ENCODE measurements at places on chromosomes 6 and 20.

DNA sequence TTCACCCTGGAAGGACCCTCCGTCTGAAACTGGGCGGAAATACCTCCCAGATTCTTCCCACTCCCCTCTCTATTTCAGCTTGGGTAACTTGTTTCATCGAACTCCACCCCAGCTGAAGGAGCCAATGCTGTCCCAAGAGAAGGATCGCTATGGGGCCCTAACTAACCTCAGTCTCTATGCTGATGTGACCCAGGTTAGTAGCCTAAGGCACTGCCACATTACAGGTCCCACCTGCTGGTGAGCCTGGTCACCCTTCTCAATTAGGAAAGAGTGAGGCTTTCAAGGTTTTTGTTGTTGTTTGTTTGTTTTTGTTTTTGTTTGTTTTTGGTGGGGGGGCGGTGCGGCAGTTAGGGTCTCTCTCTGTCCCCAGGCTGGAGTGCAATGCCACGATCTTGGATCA, 168.4 kb downstream of the OR2B2 start:
- DNase-seq, result no peak

GRCh38 chr6:14744212-14744556, 501.7 kb upstream of the JARID2 start:
- DNase-seq, result no peak

DNA sequence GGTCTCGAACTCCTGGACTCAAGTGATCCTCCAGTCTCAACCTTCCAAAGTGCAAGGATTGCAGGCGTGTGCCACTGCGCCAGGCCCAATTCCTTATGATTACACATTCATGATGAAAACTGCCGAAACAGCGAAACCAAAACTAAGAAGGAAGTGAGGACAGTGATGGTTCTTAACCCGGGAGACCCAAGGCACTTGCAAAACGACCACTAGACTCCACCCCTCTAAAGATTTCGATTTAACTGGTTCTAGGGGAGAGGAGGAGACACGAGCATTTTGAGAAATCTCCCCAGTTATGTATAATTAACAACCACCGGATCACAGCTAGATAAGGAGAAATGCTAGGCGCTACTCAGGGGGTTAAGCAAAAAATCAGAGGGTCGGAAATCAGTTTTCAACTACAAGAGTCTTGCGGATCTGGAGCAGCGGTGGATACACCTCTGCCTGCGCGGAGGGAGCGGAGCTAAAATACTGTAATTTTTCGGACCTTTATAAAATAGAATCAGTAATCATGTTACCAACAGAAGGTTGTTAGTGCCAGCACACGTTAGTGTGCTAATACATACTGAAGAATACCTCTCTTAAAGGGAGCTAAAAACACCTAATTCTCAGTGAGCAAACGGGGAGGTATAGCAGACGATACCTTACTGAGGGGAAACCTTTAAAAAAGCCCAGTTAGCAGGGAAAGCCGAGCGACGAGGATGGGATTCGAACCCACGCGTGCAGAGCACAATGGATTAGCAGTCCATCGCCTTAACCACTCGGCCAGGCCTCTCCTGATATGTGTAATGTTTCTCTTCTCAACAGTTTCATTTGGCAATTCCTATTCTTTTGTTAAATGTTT, 60.0 kb upstream of the BTN3A2 start:
- peak; percentile 68 for DNase-seq

GRCh38 chr6:69570106-69570505, 226.7 kb downstream of the LMBRD1 start:
- no peak for DNase-seq

GRCh38 chr6:170159022-170159965, 131.6 kb downstream of the DLL1 start:
- no peak for DNase-seq

DNA sequence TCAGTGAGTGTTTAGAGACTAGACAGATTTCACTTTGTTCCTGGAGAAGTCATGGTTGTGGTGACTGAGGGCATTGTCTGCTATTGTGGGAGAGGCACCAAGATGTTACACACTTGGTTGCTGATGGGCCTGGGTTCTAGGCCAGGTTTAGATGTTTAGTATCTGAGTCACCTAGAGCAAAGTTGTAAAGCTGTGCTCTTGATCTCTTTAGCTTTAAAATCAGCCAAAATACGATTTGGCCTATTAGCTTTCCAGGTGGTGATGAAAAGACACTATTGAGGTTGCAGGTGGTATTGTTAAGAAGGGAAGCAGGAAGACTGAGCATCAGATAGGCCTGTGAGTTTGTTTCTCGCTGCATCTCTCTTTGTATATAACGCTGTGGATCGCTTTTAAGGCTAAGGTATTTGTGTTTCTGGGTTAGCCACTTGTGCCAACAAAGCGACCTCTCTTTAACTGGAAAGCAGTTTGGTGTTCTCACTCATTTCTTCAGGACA, 48.6 kb downstream of the FOXO3 start:
- no peak for DNase-seq

- DNase-seq, result no peak
These were observed 3.1 kb upstream of the OSBPL2 start for GRCh38 chr20:62235001-62235776.

GRCh38 chr6:41346441-41346840, 11.0 kb downstream of the NCR2 start:
- no peak for DNase-seq

DNA sequence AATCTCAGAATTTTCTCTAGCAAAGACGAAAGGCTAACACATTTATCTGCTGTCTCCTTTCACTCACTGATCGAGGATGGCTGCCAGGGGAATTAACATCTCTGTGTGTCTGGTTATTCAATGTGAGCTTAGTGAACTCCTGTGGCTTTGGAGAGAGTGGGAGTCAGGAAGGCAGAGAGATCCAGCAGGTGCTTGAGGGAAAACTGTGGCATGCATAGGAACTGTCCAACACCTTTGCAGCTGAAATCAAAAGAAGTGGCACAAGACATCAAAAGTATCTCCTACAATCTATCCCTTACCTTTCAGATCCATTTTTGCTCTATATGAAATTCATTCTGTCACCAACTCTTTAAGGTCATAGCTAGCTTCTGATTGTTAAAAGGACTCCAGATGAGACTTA, 11.8 kb upstream of the FAM184A start:
- DNase-seq, result no peak

DNA sequence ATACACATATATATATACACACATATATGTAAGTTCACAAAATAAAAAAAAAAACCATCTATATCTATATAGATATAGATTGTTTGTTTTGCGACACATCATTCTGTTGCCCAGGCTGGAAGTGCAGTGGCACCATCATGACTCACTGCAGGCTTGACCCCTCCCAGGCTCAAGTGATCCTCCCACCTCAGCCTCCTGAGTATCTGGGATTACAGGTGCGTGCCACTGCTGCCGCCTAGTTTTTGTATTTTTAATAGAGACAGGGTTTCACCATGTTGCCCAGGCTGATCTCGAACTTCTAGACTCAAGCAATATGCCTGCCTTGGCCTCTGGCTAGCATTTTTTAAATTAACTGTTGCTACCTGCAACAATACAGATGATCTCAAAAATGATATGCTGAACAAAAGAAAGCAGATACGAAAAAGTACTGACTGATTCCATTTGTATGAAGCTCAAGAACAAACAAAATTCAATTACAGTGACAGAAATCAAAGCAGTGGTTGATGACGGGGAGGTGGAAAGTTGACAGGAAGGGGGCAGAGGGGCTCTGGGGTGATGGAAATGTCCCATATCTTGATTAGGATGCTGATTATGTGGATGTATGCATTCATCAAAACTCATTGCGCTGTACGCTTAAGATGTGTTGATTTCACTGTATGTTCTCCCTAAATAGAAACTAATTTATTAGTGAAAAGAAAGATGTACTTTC, 49.6 kb downstream of the ATXN1 start:
- no peak for DNase-seq

DNA sequence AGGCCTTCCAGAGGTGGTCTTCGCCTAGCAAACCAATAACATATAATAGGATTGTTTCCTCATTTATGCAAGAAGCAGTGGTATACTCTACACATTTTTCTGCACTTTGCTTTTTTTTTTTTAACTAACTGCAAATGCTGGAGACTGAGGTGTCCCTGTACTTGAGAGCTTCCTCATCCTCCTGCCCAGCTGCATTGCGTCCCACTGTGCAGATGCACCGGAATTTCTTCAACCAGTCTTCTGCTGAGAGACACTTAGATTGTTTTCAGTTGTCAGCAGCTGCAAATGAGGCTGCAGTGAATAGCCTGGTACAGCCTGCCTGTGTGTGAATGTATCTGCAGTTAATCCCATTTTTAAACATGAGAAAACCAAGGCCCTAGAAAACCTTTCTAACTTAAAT, 11.5 kb downstream of the FGD2 start:
- DNase-seq, result no peak
